ENCODE measurements at places on chromosomes 13 and 19.

DNA sequence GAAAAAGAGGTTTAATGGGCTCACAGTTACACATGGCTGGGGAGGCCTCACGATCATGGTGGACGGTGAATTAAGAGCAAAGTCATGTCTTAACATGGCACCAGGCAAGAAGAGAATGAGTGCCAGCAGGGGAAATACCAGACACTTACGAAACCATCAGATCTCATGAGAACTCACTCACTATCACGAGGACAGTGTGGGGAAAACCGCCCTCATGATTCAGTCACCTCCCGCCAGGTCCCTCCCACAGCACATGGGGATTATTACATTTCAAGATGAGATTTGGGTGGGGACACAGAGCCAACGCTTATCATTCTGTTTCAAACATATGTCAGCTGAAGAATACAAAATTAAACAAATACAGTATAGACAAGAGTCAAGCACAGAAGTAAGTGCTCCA, 165.1 kb downstream of the PCCA start:
- DNase-seq = no peak

GRCh38 chr13:95073747-95074311, 227.4 kb downstream of the ABCC4 start:
- DNase-seq = no peak

DNA sequence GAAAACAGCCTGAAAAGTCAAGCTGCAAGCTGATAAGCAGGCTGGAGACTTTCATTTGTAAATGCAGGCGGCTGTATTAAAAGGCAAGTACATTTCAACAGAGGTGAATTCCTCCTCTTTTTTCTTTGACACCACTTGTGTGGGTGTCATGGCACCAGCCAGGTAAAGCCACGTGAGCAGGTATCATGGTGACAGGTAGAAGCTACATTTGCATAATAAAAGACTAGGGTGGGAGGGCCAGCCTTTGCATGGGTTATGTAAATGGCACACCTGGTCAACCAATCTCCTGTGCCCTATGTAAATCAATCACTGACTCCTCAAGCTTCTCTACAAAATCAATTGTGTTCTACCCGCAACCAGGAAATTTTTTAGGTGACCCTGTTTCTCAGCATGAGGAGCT, 68.2 kb downstream of the ZNF100 start:
- DNase-seq = no peak

DNA sequence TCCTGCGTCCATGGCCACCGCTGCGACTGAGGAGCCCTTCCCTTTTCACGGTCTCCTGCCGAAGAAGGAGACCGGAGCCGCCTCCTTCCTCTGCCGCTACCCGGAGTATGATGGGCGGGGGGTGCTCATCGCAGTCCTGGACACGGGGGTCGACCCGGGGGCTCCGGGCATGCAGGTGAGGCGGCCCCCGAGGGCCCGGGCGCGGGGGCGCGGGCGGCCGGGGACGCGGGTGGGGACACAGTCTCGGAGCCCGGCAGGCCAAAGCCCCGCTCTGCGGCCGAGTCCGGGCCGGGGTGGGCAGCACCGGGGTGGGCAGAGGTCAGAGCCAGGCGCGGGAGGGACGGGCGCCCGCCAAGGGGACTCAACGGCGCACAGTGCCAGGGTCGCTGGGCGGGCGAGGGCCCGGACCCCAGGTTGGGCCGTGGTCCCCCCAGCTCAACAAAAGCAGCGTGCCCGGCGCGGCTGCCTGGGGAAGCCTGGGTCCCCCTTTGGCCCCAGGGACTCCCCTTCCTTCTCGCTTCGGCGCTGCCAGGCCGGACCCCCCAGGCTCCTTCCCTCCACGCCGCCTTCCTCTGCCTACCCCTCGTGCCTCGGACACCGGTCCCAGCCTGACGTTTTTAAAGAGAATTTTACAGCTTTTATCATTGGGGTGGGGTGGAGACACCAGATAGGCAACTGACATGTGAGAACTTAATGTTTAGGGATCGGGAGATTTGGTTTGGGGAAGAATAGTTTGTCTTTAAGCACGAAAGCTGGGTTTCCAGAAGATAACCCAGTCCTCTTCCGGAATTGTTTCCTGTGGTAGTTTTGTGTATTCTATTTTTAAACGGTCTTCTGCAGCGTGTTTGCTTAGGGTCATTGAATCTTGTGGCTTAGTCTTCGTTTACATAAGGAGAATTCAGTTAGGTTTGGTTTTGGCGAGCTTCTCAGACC, 509 bp downstream of the TPP2 start:
- DNase-seq = no peak

DNA sequence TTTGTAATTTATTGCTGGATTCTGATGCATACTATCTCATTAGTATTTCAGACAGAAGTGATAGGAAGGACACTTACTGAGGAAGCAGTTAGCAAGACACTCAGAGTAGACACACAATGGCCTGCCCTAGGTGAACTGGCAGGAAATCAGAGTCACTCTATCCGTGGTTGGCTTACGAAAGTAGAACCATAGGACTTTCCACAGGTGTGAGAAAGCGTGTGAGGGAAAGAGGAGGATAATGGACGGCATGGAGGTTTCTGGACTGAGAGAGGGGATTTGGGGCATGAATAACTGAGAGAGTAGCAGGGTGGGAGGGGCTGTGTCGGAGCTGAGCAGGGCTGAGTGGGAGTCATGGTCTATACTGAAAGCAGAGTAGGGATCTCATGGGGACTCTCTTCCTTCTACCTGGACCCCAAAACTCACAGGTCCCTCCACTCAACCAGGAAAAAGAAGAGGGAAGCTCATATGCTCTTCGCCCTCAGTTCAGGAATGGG, 18.7 kb upstream of the EID2 start:
- no peak for DNase-seq

- no peak for DNase-seq
These were observed 29.2 kb upstream of the TM9SF2 start for GRCh38 chr13:99472122-99472440.

DNA sequence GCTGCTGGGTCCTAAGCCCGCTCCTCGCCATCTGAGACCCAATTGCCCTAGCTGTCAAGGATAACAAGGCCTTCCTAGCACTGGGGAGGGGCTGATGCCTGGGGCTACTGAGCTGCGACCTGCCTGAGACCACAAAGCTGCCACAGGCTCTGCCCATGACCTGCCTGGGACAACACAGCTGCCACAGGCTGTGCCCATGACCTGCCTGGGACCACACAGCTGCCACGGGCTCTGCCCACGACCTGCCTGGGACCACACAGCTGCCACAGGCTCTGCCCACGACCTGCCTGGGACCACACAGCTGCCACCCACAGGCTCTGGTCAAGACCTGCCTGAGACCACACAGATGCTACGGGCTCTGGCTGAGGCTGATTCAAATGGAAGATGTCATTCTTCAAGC, 54.8 kb downstream of the EPS15L1 start:
- no peak for DNase-seq

- DNase-seq = no peak
These were observed 1.0 kb upstream of the CAPN12 start for GRCh38 chr19:38745316-38745715.

DNA sequence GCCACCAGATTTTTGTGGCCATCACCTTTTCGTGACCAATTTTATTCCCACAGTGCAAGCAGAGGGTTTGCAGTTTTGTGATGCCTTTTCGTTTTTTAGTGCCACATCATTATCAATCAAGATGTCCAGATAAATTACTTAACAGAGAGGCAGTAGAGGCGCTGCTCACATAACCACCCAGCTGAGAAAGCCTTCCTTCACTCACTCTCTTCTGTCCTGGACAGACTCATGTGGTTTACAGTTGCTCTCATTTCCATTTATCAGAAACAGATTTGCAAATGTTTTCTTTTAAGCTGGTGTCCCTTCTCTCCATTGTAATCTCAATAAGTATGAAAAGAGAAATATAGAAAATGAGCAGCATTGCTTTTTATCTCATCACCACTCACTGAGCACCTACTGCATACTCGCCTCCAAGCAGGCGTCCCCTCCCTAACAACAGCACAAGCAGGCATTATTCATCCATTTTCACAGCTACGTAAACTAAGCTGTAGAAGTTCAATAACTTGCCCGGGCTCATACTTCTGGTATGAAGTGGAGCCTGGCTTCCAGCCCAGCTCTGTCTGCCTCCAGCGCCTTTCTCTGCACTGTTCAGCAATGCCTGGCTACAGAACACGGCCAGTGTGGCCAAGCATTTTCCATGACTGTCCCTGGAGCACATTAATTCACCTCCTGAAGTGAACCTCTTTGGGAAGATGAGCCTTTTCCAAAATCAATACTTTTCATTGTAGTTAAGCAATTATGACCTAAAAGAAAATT, 34.6 kb upstream of the KATNAL1 start:
- no peak for DNase-seq

- no peak for DNase-seq
These were observed 1023.5 kb downstream of the PCDH17 start for GRCh38 chr13:58655086-58655485.

GRCh38 chr19:10294368-10294697, 4.6 kb downstream of the ICAM5 start:
- no peak for DNase-seq

DNA sequence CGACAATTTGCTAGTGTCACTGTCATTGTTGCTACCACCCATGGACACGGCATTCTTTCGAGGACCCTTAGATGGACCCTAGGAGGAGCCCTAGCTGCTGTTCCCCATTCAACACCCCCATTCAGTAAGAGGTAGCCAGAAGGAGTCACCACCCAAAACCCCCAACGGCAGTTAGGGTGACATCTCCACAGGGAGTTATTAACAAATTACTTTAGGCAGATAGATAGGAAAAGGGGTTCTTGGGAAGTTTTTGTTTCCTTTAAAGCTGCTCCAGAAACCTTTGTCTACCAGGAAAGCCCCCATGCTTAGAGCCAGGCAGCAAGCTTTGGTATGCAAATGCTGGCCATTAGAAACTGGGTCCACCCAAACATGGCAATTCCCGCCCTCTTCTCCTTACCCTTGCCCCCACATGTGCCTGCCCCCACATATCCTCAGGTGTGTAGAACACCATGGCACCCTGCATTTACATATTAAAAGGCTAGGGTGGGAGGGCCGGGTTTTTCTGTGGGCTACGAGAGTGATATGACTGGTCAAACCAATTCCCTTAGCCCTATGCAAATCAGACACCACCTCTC, 190.9 kb downstream of the SLITRK6 start:
- DNase-seq = no peak

- DNase-seq = no peak
These were observed 5.0 kb downstream of the LGALS14 start for GRCh38 chr19:39709026-39709872.

GRCh38 chr13:84315527-84315926, 433.3 kb upstream of the SLITRK1 start:
- DNase-seq = no peak

- no peak for DNase-seq
These were observed 11.6 kb downstream of the ZNF578 start for GRCh38 chr19:52464798-52465470.

GRCh38 chr19:15265850-15266248, 33.6 kb upstream of the EPHX3 start:
- no peak for DNase-seq

GRCh38 chr19:38831142-38831605, 420 bp downstream of the ECH1 start:
- no peak for DNase-seq

DNA sequence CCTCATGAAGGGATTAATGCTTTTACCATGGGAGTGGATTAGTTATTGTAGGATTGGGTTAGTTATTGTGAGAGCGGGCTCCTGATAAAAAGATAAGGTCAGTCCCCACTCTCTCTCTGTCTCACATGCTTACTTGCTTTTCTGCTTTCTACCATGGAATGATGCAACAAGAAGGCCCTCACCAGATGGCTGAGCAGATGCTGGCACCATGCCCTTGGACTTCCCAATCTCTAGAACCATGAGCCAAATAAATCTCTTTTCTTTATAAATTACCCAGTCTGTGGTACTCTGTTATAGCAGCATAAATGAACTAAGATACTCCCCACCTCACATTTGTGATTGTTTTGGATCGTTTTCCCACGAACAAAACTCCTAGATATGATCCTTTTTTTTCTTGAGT, 353.8 kb downstream of the DNAJC15 start:
- peak; percentile 24 for DNase-seq

- peak; percentile 4 for DNase-seq
These were observed 451.0 kb upstream of the SLC10A2 start for GRCh38 chr13:103517066-103517767.

DNA sequence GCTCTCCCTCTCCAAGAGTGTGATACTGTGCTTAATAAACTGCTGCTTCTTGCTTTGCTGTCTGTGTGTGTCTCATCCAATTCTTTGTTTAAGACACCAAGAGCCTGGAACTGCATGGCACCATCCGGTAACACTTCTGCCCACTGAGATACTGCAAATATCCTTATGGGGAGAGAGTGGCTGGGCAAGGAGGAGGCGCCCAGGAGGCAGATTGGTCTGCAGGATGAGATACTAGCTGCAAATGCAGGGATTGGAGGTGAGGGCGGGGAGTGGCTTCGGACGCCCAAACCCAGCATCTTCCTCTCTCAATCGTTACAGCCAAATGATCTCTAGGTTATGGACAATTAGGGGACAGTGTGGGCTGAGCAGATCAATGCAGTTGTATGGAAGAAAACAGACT, 1.7 kb upstream of the SIGLEC7 start:
- DNase-seq = no peak

- no peak for DNase-seq
These were observed 246.0 kb downstream of the TSHZ3 start for GRCh38 chr19:31103228-31103627.

- DNase-seq = no peak
These were observed 758 bp upstream of the ZNF888 start for GRCh38 chr19:52923778-52924593.

GRCh38 chr13:35768551-35768950, 292.1 kb upstream of the MAB21L1 start:
- DNase-seq = peak; percentile 26

DNA sequence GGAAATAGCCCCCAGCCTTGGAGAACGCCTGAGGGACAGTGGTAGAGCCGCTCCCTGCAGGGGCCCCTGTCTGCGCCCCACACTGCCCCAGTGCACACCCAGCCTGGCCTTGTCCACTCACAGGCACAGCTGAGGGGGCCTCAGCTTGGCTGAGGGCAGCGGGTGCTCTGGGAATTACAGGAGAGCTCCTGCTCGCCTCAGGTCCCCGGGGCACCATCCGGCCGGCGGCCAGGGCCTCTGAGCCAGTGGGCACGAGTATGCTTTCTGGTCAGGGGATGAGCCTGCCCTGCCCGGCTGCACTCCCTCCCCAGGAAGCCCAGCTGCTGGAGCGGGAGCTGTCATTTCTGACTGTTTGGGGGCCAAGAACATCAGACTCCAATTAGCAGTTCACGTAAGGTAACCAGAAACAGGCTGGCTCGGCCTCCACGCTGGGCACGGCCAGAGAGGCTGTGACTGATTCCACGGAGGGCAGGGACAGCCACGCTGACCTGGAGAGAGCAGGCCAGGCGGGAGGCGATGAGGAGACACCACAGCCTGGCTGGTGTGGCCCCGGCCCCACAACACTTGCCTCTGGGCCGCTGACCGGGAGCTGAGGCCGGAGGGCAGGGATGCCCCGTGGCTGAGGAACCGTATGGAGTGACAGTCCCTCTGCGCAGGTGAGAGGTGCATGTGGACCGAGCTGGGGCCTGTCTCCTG, 15.4 kb downstream of the CEBPG start:
- DNase-seq = no peak

Measured in NCI-H2171 treated with DMSO at 0.1 percent for 48 hours (cell line).